Cardiac muscle cell (in vitro differentiated cells and primary cell): ENCODE measurements at places on chromosomes 5 and 9.

DNA sequence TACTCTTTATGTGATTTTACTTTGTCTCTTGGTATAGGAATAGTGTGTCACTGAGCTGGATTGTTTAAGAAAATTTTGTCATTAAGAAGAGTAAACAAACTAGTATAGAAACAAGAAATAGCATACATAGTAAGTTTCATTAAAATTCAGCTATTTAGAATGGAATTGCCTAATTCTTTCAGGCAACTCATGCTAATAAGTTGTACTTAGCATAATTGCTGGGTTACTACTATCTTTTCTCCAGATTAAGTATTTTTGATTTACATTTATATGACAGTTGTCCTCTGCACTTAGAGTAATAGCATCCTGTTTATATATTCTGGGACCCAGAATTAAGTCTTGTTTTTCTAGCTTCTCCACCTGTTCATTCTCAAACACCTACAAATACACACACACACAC is 85.9 kb downstream of the PAM start:
- no peak overlapping the region for H3K4me3 ChIP-seq
- DNase-seq: no peak
- H3K36me3 ChIP-seq: no peaks in the 10 kb centered on the region

- DNase-seq: peak; percentile 38
- H3K36me3 ChIP-seq: no peaks in the 10 kb centered on the region
- peaks cover 42% of the 10 kb centered on the region for H3K27me3 ChIP-seq
- no peak overlapping the region for H3K27ac ChIP-seq
Measured at GRCh38 chr9:70409280-70409679, 5.2 kb downstream of the KLF9 start.

- H3K27ac ChIP-seq: no peak overlapping the region
- no peak overlapping the region for H3K4me3 ChIP-seq
- no peaks in the 10 kb centered on the region for H3K36me3 ChIP-seq
- H3K4me1 ChIP-seq: peaks cover 20% of the 10 kb centered on the region
- no peak for DNase-seq
Measured at GRCh38 chr9:89362647-89363310, 44.5 kb downstream of the SECISBP2 start.

DNA sequence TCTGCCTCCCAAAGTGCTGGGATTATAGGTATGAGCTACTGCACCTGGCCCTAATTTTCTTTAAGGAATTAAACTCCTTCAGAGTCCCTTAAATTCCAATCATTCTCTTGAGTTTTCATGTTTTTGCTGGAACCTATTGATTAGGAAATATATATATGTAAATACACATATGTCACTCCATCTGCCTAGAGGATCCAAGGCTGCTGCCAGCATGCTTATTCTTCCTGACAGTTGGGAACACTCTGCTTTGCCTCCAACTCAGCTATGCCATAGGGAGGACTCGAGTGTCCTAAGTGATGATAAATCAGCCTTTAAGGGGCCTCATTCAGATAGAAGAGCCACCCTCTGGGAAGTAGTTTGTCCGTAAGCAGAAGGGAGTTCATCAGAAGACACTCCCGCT is 21.8 kb downstream of the MFAP3 start:
- H3K36me3 ChIP-seq: no peaks in the 10 kb centered on the region
- no peak overlapping the region for H3K4me3 ChIP-seq
- no peaks in the 10 kb centered on the region for H3K4me1 ChIP-seq

GRCh38 chr5:111953351-111954127 is 196.5 kb upstream of the NREP start:
- H3K27me3 ChIP-seq: no peaks in the 10 kb centered on the region
- H3K4me3 ChIP-seq: no peak overlapping the region
- no peaks in the 10 kb centered on the region for H3K36me3 ChIP-seq
- no peak overlapping the region for H3K27ac ChIP-seq
- no peak for DNase-seq
- peaks cover 9% of the 10 kb centered on the region for H3K4me1 ChIP-seq

DNA sequence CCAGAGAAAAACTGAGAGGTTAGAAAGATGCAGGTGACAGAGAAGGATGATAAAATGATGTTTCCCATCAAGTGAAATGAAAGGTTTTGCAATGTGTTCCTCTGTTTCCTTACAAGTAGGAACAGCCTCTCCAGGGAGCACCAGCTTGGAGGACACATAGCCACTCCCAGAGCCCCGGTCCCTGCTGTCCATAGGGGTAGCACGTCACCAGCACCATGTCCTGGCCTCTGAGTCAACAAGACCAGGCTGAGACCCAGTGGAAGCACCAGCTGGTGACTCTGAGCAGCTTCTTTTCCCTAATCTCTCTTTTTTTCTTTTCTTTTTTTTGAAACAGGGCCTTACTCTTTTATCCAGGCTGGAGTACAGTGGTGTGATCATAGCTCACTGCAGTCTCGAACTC is 19.4 kb upstream of the HMCN2 start:
- no peak overlapping the region for H3K27ac ChIP-seq
- H3K4me3 ChIP-seq: no peak overlapping the region
- no peaks in the 10 kb centered on the region for H3K4me1 ChIP-seq
- H3K36me3 ChIP-seq: no peaks in the 10 kb centered on the region
- H3K27me3 ChIP-seq: no peaks in the 10 kb centered on the region
- no peak for DNase-seq

GRCh38 chr5:25224316-25224982 is 579.7 kb upstream of the CDH10 start:
- no peaks in the 10 kb centered on the region for H3K4me1 ChIP-seq
- H3K36me3 ChIP-seq: no peaks in the 10 kb centered on the region
- H3K27ac ChIP-seq: no peak overlapping the region
- H3K4me3 ChIP-seq: no peak overlapping the region
- no peak for DNase-seq
